ENCODE measurements at places on chromosomes 1 and 21.

GRCh38 chr1:48069662-48070395 lies 72.6 kb upstream of the TRABD2B start:
- no peak for DNase-seq

DNA sequence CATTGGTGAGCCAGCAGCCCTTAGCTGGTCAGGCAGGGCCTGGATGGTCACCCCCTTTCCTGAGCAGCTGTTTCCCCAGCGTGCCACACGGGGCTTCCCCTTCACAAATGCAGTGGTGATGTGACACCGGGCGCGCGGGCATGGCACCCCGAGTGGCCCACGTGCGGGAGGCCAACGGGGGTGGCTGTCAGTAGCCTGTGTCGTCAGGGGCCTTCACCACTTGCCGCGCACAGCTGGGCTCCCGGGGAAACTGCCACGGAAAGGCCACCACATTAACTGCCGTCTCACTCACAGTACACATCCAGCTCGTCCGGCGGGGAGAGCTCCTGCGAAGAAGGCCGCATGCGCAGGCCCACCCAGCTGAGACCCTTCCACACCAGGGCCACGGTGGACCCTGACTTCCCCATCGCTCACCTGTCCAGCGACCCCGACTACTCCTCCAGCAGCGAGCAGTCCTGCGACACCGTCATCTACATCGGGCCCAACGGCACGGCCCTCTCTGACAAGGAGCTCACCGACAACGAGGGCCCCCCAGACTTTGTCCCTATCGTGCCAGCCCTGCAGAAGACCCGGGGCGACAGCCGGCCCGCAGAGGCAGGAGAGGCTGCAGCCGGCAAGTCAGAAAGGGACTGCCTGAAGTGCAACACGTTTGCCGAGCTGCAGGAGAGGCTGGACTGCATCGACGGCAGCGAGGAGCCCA lies 530.5 kb downstream of the KIF26B start:
- no peak for DNase-seq

GRCh38 chr1:238001818-238002217 lies 111.1 kb upstream of the ZP4 start:
- no peak for DNase-seq

DNA sequence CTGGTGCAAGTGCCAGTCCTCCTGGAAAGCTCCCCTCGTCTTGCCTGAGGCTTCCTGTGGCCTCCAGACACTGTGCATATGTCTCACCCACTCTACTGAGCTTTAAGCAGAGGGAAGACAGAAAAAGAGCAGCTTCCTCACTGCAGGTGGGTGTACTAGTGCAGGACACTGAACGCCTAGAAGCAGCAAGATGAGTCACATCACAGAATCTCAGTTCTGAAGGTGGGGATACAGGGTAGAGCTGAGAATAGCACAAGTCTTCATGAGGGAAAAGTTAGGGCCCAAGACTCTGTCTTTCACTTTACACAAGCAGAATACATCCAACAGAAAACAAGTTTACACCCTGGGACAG lies 37.4 kb downstream of the PCAT6 start:
- peak; percentile 23 for DNase-seq

GRCh38 chr1:36838888-36839287 lies 195.4 kb downstream of the GRIK3 start:
- no peak for DNase-seq

- DNase-seq: no peak
Observed at GRCh38 chr1:65495137-65495536, 74.7 kb downstream of the LEPR start.

DNA sequence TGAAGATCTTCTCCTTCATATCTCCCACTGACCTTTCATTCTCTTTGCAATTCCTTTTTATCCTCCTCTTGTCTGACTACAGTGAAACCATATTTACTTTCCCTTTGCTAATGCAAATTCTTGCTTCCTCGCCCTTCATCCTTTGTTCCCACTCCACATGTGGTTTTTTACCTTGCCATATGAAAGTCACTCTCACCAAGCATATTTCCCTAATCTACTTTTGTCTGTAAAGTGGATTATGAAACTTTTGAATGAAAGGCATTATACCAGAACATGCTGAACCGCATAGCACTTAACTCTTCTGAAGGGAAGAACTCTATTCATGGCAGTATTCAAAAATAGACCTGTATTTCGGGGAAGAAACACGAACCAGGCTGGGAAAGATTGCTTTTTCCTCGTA lies 8.0 kb upstream of the TMPRSS15 start:
- no peak for DNase-seq

DNA sequence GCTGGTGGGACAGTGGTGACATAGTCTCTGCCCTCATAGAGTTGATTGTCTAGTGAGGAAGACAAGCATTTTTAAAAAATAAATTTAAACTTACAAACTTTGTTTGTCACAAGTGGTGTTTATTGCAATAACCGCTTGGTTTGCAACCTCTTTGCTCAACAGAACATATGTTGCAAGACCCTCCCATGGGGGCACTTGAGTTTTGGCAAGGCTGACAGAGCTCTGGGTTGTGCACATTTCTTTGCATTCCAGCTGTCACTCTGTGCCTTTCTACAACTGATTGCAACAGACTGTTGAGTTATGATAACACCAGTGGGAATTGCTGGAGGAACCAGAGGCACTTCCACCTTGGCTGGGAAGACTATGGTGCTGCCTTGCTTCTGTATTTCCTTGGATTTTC lies 58.4 kb downstream of the LAMC2 start:
- DNase-seq: no peak

DNA sequence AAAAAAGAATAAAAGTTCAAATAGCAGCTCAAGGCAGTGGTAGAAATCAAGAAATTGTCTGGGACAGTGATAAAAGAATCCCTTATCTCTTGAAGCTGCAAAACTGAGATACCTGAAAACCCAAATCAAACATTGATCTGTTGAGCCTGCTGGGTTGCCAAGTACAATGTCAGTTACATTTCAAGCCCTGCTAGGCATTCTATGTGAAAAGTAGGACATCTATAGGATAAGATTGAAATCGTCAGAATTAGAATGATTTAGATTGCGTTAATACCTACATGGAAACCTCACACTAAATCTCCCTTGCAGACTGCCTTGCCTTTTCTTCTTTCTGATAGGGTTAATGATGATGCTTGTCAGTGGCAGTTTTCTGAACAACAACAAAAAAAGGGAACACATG lies 1684.4 kb upstream of the B3GALT2 start:
- DNase-seq: no peak

Measured in epithelial cell of esophagus (primary cell).